Activated CD4-positive, CD25-positive, alpha-beta regulatory T cell treated with anti-CD3 and anti-CD28 coated beads, Interleukin-2, amount 50 U/mL, for 72 hours (primary cell): ENCODE measurements at places on chromosomes 7 and 10.

- no peak for DNase-seq
Observed at GRCh38 chr7:106216517-106216922, 68.3 kb downstream of the NAMPT start.

- no peak for DNase-seq
Observed at GRCh38 chr7:121872831-121873288, at the start of gene PTPRZ1. TSS of gene PTPRZ1 (plus strand) at chr7:121873161. CDS start at chr7:121873500, 339 bp downstream.

DNA sequence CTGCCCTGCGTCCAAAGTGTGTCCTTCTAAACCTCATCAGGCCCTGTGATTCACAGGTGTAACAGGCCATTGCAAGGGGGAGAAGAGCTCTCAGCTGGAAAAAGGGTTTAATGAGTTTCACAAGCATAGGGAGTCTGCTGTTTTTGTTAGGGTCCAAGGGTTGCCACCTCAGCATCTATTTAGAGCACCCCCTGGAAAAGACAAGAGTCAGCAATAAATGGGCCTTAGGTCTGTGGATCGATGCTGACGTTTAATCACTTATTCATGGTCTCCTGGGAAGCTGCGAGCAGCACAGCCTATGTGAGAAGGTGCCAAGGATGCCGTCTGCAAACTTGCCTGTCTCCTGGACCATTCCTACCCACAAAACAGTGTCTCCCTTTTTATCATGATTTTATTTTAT is 78.4 kb upstream of the BAIAP2L1 start:
- DNase-seq = no peak

GRCh38 chr10:305034-305433 is 169.8 kb downstream of the ZMYND11 start:
- DNase-seq = no peak

DNA sequence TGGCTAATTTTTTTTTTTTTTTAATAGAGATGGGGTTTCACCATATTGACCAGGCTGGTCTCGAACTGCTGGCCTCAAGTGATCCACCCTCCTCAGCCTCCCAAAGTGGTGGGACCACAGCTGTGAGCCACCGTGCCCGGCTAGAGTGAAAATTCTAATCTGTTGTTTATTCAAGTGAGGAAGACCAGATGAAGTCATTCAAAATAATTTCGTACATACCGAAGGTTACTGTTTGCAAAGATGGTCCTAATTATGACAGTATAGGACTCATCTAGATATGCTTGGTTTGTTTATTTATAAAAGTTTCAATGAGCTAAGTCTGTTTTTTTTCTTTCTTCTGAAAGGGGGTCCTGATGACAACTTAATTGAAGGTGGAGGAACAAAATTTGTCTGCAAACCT is 376.8 kb downstream of the EXOC4 start:
- DNase-seq = no peak

DNA sequence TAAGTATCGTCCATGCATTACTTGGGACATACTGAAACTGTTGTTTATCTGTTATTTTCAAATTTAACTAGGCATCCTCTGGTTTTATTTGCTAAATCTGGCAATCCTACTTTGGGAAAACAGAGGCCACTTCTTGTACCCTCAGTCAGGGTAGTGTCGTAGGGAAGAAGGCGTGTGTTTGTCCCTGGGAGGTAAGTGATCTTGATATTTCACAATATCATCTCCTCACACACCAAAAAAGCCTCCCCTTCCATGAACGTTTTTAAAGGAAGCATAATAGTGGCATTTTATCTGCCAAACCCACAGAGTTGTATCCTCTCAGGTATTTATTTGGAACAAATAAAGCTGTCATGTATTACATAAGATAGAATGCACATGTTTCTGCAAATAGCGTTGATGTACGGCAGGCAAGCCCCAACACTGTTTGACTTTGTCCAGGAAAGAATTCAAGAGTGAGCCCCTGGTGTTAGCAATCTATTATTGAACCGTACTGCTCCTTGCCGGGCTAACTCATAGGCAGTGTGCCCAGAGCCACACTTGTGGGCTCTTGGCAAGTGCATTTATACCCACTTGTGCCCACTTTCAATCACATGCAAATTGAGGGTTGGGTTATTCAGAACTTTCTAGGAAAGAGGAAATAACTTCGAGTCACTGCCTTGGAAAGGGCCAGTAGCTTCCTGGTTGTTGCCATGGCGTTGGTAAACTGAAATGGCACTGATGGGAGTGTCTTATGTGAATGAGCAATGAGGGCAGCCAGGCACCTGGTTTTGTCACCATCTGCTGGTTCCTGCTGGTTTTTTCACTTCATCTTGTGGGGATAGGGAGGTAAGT is 266.0 kb downstream of the USP6NL start:
- DNase-seq = no peak

GRCh38 chr7:13850185-13850752 is 139.2 kb downstream of the ETV1 start:
- DNase-seq = no peak

GRCh38 chr7:138527746-138528223 is 67.7 kb downstream of the TRIM24 start:
- no peak for DNase-seq

DNA sequence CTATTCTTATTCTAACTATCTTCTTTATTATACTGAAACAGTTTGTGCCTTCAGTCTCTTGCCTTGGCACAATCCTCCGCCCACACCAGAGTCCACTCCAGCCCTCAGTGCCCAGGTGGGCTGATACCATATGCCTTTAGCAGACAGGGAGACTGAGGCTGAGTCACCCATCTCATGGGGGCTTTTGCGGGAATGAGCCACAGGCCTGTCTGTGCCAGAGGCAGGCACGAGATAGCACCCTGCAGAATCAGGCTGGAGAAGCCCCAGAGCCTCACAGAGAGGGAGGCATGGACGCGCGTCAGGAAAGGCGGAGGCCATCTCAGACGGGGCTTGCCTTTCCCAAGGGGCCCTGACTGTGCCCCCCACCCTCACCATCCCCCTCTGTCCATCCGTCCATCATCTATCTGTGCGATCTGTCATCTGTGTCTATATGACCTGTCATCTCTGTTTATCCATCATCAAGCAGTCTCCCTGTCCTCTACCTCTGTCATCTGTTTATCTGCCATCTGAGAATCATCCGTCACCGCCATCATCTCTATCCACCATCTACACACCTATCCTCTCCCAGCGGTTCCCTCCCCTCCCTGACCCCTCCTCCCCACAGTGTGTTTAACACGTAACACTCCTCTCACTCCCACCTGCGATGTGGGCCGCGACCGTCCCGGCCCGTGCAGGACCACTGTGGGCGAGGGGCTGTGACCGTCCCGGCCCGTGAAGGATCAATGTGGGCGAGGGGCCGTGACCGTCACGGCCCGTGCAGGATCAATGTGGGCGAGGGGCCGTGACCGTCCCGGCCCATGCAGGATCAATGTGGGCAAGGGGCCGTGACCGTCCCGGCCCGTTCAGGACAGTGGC is 7.3 kb upstream of the ADAP1 start:
- DNase-seq = no peak

DNA sequence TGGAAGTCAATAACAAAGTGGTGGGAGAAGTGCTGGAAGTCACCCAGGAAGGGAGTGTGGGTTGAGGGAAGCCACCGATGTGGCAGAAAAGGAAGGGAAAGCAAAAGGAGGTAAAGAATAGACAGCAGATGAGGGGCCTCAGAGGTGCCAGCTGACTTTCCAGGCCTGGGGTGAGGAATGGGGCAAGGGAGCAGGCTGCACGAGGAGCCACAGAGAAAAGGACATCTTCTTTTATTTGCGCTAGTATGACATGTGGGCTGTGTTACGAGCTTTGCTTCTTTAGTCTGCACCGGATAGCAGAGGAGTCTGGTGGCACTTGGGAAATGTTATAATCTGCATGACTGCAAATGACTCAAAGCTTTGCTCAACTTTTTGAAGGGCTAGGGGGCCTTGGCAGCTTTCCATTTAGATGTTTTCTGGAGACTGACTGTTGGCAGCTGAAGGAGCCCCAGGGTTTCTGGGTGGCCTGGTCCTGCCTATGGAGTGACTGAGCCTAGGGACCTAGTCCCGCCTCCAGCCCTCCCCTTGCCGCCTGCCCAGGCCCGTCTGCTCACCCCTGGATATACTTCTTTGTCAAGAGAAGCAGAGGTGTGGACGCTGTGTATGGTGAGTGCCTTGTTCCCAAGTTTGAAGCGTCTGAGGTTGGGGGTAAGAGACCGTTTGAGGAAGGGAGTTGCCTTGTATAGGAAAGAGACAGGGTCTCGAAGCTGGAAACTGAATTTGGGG is 5.1 kb downstream of the PRXL2A start:
- DNase-seq = no peak

DNA sequence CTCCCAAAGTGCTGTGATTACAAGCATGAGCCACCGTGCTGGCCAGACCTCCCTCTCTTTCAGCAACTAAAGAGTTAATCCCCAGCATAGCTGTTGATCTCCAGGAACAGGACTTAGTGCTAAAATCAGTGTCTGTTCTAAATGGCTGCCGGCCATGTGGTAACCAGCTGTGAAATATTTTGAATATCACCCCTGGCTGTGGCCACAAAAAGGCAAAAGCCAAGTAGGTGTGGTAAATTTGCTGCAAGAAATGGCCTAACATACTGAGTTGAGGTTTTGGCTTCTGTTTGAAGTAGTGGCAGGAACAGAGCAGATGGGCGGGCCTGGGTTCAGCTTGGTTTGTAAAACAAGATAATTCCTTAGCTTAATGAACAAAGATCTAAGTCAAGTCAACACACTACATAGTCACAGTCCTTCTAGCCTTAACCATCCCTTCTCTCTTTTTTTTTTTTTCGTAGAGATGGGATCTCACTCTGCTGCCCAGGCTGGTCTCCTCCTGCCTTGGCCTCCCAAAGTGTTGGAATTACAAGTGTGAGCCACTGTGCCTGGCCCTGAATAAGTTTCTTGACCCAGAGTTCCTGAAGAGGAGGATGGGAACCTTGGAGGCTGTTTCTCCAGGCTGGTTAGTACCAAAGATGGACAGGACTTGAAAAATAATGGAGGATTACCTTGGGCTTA is 22.7 kb upstream of the AGFG2 start:
- no peak for DNase-seq

GRCh38 chr7:100574362-100575205 is 884 bp upstream of the SAP25 start:
- DNase-seq = no peak

GRCh38 chr7:39621784-39622411 is 1.5 kb upstream of the RALA start:
- no peak for DNase-seq

GRCh38 chr10:121216295-121216694 is 365.1 kb downstream of the WDR11 start:
- no peak for DNase-seq

DNA sequence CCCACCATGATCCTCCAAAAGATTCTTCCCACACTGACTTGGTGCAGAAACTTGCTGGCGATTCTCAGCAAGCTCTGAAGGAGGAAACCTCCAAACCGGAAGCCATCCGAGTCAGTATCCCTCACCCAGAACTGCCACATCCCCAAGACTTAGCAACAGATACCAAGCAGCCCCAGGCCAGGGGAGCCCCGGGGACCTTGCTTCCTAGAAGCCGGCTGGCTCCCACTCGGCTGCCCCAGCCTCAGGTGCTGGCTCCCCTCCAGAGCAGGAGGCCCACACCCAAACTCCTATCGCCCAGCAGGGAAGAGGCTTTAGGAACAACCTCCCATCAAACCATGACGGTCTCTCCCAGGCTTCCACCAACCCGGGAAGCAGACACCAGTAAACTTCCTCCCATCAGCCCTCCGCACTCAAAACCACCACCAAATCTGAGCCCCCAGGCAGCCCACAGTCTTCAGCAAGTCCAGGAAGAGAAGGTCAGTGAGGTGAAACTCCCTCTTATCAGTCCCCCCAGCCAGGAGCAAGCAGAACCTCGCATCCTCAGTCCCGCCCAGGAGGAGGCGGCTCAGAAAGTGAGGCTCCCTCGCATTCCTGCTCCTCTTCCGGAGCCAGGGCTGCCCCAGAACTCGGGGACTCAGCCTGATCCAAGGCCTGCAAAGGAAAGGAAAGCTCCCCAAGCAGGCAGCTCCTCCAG is 82.3 kb downstream of the LRGUK start:
- DNase-seq = no peak

GRCh38 chr7:69272101-69272500 is 326.2 kb upstream of the AUTS2 start:
- no peak for DNase-seq

DNA sequence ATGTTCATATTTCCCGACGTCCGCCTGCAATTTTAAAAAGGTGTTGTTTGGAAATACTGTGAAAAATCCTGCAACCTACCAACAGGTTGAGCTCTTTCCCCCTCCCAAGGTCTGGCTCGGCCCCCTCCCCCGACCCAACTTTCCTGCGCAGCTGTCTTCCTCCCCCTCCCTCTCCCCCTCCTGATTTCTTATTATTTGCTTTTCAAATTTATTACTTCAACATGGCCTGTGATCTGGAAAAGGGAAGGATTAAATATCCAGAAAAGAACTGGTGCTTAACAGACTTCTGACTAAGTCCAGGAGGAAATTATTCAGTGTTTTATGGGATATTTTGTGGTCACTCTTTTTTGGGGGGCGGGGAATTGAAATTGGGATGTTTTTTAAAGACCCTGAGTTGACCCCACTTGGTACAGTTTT is 2.4 kb downstream of the ARID5B start:
- DNase-seq = no peak

DNA sequence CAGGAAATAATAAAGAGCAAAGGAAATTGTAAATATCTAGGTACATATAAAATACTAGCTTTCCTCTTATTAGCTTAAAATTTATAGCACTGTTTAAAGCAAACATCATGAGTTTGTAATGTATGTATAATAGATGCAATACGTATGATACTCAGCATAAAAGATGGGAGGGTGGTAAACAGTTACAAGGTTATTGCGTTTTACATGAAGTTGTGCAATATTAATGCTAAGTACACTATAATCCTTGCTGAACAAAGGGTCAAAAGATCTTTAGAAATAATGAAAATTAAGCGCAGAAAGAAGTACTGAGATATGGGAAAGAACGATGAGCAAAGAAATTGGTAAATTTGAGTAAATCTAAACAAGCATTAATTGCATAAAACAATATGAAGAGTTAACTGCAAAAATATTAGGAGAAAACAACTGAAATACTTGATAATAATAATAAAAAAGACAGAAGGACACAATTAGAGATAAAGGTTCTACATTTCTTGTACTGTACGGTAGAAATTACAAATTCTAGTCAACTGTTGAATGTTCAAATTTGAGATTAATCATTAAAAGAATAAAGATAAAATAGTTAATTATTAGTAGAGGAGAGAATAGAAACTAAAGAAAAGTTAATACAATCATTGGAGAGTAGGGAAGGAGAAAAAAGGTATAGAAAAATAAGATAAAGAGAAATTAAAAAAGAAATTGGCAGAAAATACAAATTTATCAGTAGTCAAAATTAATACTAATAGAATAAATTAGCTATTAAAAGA is 17.9 kb downstream of the C10orf67 start:
- DNase-seq = no peak

- no peak for DNase-seq
Observed at GRCh38 chr7:155972247-155972646, 160.0 kb upstream of the SHH start.

- no peak for DNase-seq
Observed at GRCh38 chr10:65805993-65806392, 1119.8 kb upstream of the LRRTM3 start.

DNA sequence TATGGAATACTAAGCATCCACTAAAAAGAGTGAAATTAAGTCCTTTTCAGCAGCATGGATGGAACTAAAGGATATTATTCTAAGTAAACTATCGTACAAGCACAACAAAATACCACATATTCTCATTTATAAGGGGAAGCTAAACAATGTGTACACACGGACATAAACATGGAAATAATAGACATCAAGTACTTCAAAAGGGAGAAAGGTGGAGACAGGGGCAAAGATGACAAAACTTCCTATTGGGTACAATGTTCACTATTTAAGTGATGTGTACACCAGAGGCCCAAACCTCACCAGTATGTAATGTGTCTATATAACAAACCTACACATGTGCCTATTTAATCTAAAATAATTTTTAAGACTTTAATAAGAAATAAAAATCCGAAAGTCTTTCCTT is 2.2 kb upstream of the AKR1C4 start:
- no peak for DNase-seq
